ENCODE measurements at places on chromosomes 6 and 20.

- DNase-seq, result no peak
Observed at GRCh38 chr6:79818471-79818870, 128.9 kb downstream of the ELOVL4 start.

GRCh38 chr6:109229536-109229935 is 134.2 kb downstream of the CEP57L1 start:
- DNase-seq, result no peak

- no peak for DNase-seq
Observed at GRCh38 chr20:1924910-1925861, 30.0 kb downstream of the SIRPA start.

DNA sequence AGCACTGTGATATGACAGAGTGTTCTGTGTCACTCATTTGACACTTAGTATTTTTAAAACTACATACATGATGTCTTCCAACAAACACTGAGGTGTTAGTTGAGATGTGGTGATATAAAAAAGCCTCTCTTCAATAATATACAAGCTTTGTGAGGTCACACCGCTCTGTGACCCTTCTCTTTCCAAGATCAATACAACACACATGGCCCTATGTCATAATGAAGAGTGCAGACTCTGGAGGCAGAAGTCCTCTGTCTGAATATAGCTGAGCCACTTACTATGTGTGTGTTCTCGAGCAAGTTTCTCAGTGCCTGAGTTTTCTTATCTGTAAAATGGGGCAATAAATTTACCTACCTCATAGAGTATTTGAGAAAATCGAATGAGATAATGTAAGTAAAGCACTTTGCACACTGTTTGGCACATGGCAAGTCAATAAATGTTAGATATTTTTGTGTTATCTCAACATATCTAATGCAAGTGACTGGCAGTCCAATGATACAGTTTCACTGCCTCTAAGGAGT is 499.0 kb upstream of the MARCKS start:
- no peak for DNase-seq

DNA sequence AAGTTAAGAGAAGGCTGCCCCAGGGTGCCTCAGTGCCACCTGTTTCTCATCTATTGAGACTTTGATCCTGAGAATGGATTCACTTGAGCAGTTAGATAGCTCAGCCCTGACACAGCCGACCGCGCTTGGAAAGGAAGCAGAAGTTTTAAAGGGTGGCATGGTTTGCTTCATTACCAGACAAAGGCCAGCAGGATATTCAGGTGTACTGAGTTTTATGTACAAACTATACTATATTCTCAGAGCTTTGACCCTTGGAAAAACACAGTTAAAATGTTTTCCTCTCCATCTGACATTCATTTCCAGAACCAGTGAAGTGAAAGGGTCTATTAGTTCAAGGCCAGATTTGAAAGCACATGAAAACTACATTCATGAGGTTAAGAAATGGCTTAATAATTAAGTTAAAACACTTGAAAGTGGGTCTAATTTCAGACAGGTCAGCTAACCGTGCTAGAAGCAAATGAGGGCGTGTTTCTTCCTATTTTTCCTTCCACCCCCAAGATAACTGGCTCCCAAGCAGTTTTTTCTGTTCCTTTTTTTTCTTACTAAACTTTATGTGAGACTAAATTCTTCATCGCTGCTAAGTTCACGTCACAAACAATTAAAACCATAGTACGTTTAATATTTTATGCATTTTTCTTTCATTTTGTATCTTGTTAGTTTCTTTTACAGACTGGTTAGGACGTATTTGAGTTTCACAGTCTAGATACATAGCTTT is 385.3 kb upstream of the SOX4 start:
- DNase-seq, result no peak

GRCh38 chr20:45091366-45091765 is 9.6 kb downstream of the KCNS1 start:
- no peak for DNase-seq

DNA sequence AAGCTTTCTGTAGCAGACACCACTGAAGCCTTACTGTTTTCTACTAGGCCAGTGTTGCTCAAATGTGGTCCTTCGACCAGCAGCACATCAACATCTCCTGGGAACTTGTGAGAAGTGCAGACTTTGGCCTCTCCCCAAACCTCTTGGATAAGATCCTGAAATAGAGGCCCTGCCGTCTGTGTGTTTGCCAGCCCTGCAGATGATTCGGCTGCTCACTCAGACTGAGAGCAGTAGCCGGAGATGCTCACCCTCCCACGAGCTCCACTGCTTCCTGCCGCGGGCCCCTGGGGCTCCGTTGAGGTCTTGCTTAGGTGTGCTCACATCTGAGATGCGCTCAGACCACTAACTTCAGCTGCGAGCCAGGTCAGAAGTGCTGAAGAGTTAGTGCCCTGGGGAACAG is 129.5 kb upstream of the SSTR4 start:
- DNase-seq, result no peak

- DNase-seq, result no peak
Observed at GRCh38 chr20:16194617-16195360, 378.5 kb downstream of the KIF16B start.

GRCh38 chr20:53130795-53131194 is 158.6 kb downstream of the TSHZ2 start:
- no peak for DNase-seq

DNA sequence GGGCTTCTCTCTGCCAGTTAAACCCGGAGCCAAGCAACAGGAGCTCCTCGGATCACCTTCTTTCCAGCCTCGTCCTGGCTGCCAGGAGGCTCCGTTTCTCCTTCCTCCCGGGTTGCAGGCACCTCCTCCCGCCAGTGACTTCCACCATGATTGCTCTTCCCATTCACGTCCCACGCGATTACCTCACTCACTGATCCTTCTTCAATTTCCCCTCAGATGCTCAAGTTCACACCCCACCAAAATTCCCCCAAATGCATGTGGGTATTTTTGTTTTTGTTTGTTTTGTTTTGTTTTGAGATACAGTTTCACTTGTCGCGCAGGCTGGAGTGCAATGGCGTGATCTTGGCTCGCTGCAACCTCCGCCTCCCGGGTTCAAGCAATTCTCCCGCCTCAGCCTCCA is 25.1 kb downstream of the KCNQ2 start:
- DNase-seq, result no peak

GRCh38 chr20:4108495-4109306 is 93.3 kb upstream of the RNF24 start:
- peak; percentile 57 for DNase-seq

- DNase-seq, result no peak
Observed at GRCh38 chr6:159753081-159753872, 8.6 kb upstream of the ACAT2 start.

DNA sequence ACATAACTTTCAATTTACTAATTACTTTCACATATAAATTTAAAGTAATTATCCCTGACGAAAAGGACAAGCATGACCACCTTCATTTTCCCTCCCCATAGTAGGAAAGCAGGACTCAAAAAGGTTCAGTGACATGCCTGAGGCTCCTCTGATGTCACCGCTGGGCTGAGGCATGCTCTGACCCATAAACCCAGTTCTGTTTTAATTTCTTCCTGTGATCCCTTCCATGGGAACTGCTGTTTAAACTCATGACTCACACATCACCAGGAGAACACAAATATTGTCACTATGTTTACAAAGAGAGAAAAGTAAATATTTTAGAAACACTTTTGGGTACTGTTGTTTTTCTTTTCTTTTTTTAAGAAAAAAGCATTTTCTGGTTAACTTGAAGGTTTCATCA is 38.0 kb upstream of the NR2E1 start:
- DNase-seq, result no peak

DNA sequence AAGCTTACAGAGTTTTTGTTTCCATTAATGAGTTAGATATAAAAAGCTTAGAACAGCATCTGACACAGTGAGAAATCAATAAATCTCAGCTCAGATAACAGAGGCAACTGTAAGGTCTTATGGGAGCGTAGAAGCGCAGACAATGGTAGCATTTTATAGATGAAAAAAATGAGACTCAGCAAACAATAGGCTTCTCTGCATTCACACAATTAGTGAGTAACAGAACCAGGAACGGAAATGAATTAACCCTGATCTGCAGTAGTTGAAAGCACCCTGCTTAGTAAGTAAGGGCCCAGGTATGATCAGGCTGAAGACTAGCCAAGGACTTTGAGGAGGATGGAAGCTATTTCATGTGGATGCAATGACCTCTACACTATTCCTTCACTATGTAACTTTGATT is 147.2 kb upstream of the EYA4 start:
- no peak for DNase-seq

GRCh38 chr6:47724300-47724699 is 25.9 kb downstream of the ADGRF4 start:
- no peak for DNase-seq

DNA sequence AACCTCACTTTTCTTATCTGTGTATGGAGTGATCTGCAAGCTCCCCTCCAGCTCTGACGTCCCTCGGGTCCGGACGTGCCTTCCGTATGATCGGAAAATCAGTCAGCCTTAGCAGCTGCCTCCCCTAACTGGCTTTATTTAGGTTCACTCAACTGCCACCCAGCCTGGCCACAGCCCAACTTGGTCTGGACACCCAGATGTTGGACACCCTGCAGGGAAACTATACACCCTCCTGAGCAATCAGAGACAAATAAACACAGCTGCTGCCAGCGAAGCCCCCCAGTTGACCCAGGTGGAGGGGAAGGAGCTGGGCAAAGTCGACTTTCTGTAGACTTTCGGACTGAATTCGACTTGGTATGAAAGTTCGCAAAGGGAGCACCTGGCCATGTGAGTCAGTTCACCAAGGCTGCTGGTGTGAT is 28.9 kb downstream of the TBC1D7 start:
- DNase-seq, result no peak

- DNase-seq, result no peak
Observed at GRCh38 chr6:138719744-138720143, 53.8 kb upstream of the CCDC28A start.

- no peak for DNase-seq
Observed at GRCh38 chr6:134398453-134398852, 80.5 kb upstream of the SGK1 start.

DNA sequence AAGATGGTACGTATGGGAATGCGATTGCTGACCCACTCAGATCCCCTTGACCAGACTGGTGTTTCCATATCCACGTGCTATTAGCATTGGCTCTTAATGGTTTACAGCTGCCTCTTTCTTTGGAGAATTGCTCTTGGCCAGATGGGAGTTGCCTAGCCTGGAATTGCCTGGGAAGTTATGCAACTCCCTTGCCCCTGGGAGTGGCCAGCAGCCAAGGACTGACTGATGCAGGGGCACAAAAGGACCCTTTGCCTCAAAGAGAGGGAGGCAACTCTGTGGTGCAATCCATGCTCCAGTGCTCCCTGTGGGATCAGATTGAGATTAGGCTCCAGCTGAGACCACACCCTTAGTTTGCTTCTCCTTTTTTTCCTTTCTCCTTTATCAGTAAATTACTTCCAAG is 203.5 kb upstream of the JAG1 start:
- no peak for DNase-seq

GRCh38 chr6:33616913-33617312 is 4.2 kb upstream of the ITPR3 start:
- no peak for DNase-seq

GRCh38 chr6:143936347-143936746 is 71.7 kb downstream of the PLAGL1 start:
- no peak for DNase-seq

DNA sequence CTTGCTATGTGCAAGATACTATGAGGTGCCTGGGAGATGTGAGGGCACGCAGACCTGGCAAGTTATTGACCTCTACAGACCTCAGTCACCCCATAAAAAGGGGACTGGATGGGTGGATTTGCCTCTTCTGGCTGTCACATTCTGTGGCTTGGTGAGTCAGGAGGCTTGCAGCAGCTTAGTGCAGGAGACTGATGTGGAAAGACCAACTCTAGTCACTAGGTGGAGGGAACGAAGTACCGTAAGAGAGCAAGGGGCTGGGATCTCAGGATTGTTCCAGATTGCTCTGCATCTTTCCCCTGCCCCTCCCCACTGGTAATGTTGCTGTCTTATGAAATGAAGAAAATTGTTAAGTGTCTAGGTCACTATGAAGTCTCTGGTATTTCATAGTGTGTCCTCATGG is 3.3 kb downstream of the MAPRE1 start:
- no peak for DNase-seq

DNA sequence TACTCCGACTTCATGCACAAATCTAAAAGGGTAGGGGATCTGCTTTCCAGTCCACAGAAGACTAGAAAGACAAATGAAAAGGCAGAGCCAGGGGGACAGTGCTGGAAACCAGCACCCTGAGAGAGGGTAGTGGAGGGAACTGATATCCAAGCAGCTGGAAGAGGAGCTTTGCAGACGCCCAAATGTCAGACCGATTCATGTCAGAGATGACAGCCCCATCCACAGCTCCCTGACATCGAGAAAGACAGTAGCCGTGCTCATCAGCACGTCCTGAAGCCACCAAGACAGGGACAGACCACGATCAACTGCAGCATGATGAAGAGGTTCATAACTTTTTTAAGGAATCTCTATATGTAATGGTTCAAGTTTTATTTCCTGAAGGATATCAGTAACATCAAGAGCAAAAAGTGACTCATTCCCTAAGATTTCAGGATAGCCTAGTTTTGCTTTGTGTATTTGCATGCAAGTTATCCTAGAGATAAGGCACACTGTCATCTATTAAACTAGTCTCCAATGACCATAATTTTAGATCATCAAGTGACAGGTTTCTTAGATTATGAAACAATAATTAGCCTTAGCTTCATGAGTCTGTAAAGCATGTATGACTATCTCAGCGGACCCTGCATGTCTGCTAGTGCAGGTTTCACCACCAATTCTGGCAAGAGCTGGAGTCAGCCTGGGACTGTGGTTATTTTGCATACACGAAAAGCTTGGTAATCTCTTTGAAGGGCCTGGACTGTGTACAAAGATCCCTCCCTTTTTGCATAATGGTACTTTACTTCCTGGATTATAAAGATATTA is 43.0 kb downstream of the PRDM1 start:
- DNase-seq, result no peak

- DNase-seq, result no peak
Observed at GRCh38 chr6:166165558-166166313, 1.9 kb downstream of the TBXT start.

DNA sequence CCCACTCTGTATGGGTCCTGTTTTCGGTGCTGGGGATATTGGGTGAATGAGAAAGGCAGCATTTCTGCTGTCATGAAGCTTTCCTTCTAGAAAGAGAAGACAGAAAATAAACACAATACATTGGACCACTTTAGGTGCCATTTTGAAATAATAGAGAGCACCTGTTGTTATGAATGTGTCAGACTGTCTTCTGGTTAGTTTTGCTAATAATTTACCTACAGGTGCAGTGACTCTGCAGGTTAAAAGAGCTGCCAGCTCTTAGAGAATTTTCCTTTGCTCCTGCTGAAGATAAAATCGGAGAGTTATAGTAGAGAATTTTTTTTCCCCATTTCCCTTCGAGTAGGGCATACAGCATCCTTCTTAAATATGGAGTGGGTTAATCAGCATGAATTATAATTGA is 21.9 kb upstream of the GCLC start:
- no peak for DNase-seq

GRCh38 chr20:38445901-38446425 is 10.8 kb upstream of the SNHG17 start:
- DNase-seq, result no peak

Measured in activated CD4-positive, CD25-positive, alpha-beta regulatory T cell treated with anti-CD3 and anti-CD28 coated beads, Interleukin-2, amount 50 U/mL, for 72 hours (primary cell).